Right ventricle myocardium superior (tissue), 1 donor: ENCODE measurements at places on chromosomes 5 and 9.

DNA sequence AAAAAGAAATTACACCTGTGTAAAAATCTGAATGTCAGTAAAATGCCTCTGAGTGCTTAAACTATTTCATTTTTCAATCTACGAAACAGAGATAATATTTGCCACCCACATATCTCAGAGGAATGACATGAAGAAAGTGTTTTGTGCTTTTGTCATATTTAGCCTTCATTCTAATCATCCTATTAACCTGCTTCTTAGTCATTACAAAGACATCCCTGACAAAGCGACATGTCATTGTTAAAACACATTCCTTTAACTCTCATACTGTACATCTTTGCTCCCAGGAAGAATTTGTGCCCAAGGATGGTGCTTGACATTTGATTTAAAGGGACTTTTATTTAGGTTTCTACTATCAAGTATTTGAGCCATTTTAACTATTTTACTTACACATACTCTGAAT, 275.9 kb downstream of the DMRTA1 start:
- no peak for DNase-seq

DNA sequence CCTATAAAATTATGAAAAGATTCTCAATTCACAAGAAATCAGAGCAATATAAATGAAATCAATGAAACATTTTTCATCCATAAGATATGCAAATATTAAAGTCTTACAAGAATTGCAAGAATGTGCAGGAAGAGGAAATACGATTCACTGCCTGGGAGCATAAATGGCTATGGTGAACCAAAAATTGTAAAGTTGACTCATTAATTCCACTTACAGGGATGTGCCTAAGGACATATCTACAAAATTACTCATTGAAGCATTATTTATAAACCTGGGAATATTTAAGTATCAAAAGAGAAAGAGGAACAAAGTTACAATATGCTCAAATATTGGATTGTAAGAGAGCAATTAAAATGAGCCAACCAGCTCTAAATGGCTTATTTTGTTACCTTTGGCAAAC, 6.9 kb upstream of the NIPSNAP3A start:
- DNase-seq: no peak

DNA sequence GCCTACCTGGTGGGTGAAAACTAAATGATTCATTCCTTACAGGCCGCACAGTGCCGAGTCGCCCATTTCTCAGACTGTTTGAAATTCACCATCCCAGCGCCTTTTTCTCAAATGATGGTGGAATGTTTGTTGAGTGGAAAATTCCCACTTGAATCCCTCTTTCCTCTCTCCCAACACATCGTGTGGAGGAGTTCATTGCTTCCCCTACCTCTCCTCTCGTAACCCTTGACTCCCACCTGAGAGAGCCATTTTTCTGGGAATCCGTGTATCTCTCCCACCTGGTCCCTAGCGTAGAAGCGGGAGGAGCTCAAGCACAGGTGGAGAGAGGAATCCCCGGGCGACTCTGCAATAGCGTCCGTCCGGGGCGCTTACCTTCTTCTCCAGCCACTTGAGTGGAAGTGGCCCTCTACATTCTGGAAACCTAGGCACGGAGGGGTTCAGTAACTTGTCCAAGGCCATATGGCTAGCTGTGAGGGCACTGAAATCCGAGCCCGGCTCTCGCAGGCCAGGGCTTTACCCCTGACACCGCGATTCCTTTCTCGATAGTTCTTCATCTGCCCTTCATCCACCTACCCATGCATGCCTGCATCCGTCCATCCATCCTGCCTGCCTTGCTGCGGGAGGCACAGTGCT, 683 bp downstream of the OSMR start:
- DNase-seq: no peak

- no peak for DNase-seq
Measured at GRCh38 chr9:8856396-8857067, 1057.0 kb upstream of the DMAC1 start.

GRCh38 chr9:123678038-123678877, 251.7 kb downstream of the DENND1A start:
- no peak for DNase-seq

GRCh38 chr5:78787783-78788182, 139.2 kb upstream of the LHFPL2 start:
- DNase-seq: no peak
